ENCODE measurements at places on chromosomes 7 and 10.

DNA sequence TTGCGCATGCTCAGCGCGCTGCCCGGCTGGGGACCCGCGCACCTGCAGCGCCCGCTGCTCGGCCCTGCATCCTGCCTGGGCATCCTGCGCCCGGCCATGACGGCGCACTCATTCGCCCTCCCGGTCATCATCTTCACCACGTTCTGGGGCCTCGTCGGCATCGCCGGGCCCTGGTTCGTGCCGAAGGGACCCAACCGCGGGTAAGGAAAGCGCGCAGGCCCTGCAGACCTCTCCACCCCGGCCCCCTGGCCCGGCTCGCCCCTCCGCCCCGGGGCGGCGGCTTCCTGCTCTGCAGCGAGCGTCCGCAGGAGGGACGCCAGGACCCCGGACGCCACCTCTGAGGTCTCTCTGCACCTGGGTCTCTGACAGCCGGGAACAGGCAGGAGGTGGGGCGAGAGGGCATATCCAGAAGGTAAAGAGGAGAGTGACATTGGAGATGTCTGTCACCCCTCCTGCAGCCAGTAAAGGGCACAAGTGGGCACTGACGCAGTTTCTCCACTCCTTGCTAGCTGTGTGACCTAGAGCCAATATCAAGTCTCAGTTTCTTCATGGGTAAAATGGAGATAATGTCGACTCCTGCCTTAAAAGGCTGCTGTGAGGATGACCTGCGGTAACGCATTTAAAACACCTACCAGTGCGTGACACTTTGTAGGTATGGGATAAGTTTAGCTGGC lies 338 bp downstream of the ATP6V0E2 start:
- DNase-seq: no peak

DNA sequence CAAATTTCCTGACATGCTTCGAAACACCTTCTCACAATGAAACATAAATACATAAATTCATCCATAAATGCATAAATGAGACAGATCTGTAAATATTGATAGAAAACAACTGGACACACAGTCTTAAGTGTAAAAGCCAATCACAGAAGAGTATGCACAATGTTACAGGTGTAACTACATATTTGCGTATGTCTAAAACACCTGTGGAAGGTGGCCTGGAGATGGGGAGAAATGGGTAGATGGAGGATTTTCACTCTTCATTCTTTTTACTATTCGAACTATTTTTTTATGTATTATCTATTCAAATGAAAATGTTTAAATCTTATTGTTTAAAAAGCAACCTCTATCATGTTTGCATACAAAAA lies 860 bp downstream of the IQUB start:
- no peak for DNase-seq

DNA sequence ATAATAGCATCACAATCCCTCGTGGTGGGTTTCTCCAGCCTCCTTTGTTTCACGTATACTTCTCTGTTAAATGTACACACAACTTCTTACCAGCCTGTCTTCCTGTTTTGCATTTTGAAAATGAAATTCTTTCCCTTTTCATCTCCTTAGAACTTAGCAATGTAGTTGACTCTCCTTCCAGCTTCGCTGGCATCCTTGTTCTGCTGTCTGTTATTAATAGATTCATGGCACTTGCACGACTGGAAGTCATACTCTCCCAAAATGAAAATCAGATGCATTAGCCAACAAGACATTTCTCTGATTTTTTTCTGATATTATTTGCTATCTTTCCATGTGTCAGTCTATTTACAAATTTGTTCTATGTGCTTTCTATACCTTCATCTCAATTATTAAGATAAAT lies 3.0 kb upstream of the CREB3L2 start:
- DNase-seq: no peak

DNA sequence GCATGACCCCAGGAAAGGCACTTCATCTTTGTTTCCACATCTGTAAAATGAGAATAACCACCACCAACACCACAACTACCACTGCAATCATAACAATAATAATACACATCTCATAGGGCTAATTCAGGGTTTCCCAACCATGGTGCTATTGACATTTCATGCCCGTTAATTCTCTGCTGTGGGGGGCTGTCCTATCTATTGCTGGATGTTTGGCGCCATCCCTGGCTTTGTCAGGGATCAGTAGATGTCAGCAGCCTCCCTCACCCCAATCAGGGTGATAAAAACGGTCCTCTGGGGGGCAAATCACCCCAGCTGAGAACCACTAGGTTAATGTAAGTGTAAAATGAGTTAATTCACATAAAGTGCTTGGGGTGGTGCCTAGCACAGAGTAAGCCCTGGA lies 145.8 kb downstream of the EMX2 start:
- DNase-seq: no peak

DNA sequence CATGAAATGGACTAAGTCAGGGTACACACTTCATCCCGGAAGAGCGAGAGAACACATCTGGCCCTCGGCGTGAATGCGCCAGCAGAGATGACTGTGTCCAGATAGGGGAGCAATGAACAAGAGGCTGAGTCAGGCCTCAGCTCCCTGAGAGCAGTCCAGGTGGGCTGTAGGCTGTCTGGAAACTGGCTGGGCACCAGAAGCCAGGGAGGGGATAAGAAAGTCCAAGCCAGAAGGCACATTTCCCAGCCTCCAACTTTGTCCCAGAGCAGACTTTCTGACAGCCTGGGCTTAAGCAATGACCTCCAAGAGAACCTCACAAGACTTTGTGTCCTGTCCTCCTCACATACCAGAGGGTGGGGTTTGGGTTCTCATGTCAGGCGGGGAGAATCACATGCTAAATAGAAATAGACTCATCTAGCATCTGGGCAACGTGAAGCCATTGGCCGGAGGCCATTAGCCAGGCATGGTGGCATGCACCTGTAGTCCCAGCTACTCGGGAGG lies 157.2 kb downstream of the ARHGAP12 start:
- DNase-seq: no peak

DNA sequence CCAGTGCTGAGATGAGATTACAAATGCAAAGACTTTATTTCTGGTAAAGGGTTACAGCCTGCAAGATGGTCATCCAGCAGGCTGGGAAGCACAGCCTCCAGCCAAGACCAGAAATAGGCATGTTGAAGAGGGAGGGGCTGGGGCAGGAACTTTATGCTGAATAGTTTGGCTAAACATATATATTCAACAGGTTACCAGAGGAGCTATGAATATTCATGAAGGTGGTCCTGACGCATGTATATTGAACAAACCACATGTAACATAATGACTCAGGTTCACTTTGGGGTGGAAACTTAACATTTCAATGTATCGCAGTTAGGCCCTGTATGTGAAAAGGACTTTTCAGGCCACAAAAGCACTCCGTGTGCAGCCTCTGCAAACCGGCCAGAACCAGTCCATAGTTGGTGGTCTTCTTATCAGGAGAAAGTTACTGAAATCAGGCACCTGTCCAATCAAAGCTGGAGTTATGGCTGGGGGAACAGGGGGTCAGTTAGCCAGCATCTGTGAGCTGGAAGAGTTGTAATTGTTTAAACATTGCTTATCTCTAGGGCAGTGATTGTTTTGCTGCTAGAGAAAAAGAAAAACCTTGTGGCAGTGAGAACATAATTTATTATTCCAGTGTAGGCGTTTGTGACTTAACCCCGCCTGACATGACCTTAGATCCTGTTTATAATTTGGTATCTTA lies 372.9 kb upstream of the AUTS2 start:
- DNase-seq: no peak

GRCh38 chr10:43958964-43959363 lies 310.3 kb upstream of the ZNF32 start:
- DNase-seq: no peak

GRCh38 chr10:67697724-67698131 lies 1.7 kb upstream of the CTNNA3 start:
- DNase-seq: no peak

- no peak for DNase-seq
These were observed 141.4 kb downstream of the VTI1A start for GRCh38 chr10:112588225-112588990.

GRCh38 chr10:117165538-117166417 lies 27.7 kb upstream of the VAX1 start:
- DNase-seq: peak; percentile 75

DNA sequence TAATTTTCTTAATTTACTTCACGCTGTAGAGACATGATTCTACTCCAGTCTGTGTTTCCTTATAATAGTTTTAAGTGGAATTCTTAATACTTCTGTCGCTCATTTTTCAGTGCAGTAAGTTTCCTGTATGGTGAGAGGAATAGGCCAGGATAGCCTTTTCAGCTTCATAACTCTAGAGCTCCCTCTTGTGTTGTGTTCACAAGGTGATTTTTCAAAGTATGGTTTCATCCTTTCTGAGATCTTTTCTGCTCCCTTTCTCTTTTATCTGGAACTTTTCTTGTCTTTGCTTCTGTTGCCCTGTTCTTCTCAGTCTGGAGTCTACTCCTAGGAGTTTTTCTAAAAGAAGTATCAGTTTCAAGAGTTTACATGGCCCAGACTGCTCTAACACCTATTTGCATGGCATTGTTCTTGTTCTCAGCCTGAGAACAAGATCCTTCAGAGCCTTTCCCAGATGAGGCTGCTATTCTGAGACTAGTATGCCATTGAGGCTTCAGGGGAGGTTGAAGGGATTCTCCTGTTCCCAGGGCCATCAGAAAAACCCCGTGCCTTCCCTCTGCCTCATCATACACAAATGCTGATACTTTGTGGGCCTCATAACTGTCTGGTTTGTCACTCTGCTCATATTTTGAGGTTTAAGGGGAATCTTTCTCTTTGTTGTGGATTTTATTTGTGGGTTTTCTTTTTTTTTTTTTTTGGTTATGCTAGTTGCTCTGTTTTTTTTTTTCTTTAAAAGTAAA lies 21.8 kb downstream of the NET1 start:
- no peak for DNase-seq

DNA sequence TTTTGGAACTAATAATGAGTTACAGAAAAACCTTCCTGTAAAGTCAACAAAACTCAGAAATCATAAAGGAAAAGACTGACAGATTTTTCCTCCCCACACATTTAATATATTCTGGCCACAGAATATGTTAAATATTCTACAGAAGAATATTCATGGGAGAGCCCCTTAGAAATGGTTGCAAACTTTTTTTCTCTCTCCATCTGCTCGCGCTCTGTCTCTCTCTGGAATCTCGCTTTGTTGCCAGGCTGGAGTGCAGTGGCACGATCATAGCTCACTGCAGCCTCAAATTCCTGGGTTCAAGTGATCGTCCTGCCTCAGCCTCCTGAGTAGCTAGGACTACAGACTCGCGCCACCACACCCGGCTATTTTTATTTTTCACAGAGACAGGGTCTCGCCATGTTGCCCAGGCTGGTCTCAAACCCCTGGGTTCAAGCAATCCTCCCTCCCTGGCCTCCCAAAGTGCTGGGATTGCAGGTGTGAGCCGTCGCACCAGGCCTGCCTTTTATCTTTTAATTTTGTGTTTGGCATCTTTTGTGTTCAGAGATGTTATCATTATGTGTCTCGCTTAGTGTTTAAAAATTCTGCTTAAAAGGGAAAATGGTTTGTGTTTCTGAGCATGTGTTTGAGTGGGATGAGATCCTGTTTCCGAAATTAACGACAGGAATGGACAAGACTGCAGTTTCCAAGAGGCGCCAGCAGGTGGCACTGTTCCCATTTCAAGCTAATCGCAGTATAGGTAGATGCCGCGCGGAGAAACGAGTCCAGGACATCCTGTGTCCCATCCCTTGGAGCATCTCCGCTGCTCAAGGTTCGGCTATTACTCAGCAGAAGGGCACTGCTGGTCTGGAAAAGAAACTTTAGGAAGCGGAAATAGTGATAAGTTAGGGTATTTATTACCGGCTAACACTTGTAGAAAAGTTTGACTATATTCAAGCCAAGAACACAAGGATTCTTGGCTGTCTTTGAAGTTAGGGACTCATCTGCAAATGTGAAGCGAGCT lies 23.1 kb upstream of the ST7 start:
- peak; percentile 72 for DNase-seq

DNA sequence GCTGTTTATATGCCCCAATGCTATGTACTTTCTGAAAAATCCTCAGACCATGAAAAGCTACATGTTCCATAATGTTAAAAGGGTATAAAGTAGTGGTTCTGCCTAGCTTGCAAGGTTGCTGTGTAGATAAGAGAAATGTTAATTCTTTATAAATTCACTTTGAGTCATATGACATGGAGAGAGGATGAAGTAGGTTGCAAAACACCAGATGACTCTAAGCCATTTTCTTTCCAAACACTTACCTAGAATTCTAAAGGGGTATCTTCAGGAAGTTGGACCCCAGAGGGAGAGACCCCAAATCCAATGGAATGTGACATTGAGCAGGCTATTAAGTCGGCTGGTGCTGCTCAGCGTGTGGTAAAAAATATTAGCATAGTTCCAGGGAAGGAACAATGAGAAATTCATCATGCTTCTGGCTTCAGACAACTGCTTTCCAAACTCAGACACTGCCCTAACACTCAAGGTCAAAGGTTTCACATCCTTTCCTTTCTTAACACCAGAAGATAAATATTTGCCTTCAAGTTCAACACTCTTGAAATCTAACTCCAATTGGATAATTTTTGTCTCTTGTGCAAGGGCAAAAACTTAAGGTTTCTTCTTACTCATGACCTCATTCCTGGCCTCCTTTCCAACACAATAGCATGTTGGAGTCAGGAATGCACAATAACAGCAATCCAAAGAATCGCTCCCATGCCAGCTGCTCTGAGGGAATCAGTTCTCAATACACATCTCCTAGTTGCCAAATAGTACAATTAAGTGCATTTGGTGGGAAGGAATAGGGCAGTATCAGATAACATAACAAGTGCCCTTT lies 100.7 kb upstream of the AFAP1L2 start:
- DNase-seq: no peak
